ENCODE measurements at places on chromosomes 16 and 17. TPM values are rescaled to one million over a fixed set of nuclear protein-coding genes. Genes with fewer than 3 reads are reported as not detected.

C16orf96 gene
- total RNA-seq: 2.1 TPM

- peaks cover 17% of the 10 kb centered on the region for H3K27me3 ChIP-seq
- no peak overlapping the region for H3K27ac ChIP-seq
- no peaks in the 10 kb centered on the region for H3K36me3 ChIP-seq
- peaks cover 50% of the 10 kb centered on the region for H3K4me1 ChIP-seq
- DNase-seq: peak; percentile 76
Measured at GRCh38 chr16:85611444-85612190, 1.5 kb upstream of the GSE1 start.

GRCh38 chr16:4846901-4847773, at the start of the genes GLYR1 and UBN1:
TSS of gene GLYR1 (minus strand) at chr16:4847288. CDS start at chr16:4847265, 23 bp downstream.
TSS of gene UBN1 (plus strand) at chr16:4847481. CDS start at chr16:4852918, 5,437 bp downstream.
- H3K36me3 ChIP-seq: peaks cover 30% of the 10 kb centered on the region
- H3K4me3 ChIP-seq: peak within 1 kb of the TSS; percentile 84
- DNase-seq: peak; percentile 100

- peak overlapping the region; percentile 84 for H3K27ac ChIP-seq
- peaks cover 26% of the 10 kb centered on the region for H3K4me1 ChIP-seq
- no peak for DNase-seq
- peaks cover 14% of the 10 kb centered on the region for H3K36me3 ChIP-seq
- H3K4me3 ChIP-seq: no peak overlapping the region
Measured at GRCh38 chr16:2159175-2159838, 3.7 kb downstream of the TRAF7 start.

DNA sequence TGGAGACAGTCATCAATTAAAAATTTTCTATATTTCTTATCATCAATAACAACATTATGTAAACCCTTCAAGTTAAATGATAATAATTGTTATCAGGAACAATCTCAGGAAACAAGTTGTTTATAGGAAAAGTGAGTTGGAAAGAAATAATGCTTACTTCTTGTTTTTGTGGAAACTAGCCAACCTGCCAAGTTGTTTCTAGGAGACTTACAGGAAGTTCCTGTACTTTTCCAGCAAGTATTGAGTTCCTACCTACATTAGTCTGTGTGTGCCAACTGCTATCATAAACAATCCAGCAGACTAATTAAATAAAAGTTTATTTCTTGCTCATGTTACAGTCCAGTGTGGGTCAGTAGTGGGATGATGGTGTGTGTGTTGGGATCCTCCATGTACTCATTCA, 1.6 kb upstream of the CCL14 start:
- DNase-seq: no peak
- no peak overlapping the region for H3K4me3 ChIP-seq
- H3K27ac ChIP-seq: no peak overlapping the region
- no peaks in the 10 kb centered on the region for H3K27me3 ChIP-seq

KRTAP1-5 gene
- not detected for total RNA-seq

Data from WTC11 (cell line).